Activated CD4-positive, alpha-beta T cell treated with anti-CD3 and anti-CD28 coated beads, Interleukin-2, amount 50 U/mL, for 24 hours (primary cell): ENCODE measurements at places on chromosomes 3 and 15.
A peak's percentile ranks its signal among the peaks of the same experiment; 100 is the strongest.

DNA sequence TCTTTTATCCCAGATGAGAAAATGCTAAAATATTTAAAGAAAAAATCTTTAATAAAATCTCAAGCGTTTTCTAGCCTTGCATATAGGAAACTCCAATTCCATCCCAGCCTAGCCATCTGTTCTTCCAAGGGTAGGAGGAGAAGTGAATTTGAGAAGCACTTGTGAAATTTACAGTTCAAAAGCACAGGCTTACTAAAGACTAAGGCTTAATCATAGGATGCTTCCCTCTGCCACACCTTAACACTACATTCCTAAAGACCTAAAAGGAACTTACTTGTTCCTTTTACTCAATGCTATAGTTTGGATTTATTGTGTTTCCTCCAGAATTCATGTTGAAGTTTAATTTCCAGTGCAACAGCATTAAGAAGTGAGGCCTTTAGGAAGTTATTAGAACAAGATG is 764.8 kb upstream of the CADM2 start:
- DNase-seq: no peak

DNA sequence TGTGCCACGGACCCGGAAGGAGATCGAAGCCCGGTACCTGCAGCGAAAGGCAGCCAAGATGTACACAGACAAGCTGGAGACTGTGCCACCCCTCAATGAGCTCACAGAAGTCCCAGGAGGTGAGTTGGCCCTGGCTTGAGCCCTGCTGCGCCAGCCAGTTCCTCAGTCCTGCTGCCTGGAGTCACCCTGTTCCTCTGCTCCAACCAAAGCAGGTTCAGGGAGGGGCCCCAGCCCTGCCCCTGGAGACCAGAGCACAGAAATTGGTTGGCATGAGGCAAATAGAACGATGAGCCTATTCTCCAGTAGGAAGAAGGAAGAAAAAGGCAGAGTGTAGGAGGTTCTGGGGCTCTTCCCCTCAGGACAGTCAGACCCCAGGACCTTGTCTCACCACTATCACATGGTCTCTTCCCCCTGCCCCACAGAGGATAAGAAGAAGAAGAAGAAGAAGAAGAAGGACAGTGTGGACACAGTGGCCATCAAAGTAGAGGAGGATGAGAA is 8.0 kb downstream of the TMIE start:
- DNase-seq: no peak

GRCh38 chr3:149657321-149657925 is 402 bp downstream of the WWTR1 start:
- DNase-seq: no peak

DNA sequence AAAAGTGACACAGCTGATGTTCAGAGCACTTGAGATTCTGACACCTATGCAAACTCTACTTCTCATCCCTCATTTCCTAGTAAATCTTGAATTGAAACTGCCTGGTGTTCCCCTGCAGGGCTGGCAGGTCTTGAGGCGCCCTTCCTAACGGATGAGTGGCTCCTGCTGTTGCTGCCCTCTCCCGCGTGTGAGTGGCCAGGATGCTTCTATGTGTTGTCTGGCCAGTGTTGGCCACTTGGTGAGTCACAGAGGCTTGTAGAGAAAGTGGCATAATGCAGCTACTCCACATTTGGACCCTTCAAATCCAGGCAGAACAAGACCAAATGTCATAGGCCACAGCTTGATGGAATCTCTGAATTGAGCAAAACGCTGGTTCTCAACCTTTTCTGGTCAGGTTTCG is 63.6 kb downstream of the MOBP start:
- no peak for DNase-seq

GRCh38 chr3:62261121-62261520 is 112.2 kb downstream of the FEZF2 start:
- DNase-seq: no peak

DNA sequence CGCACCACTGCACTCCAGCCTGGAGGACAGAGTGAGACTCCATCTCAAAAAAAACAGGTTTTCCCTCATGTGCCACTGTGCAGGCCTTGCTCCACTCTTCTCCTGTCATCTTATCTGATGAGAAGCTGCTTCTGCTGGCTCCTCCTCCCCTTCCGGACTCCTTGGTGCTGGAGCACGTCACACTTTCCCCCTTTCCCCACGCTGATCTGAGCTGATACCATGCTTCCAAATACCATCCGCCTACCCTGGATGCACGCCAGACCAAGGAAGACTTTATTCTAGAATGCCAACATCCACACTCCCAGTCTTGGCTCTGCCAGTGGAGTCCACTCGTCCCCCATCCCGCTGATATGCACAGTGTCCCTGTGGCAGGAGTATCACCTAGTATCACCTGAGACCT is 31.3 kb downstream of the HOMER2 start:
- DNase-seq: no peak

GRCh38 chr3:16349986-16350596 is 85.1 kb downstream of the OXNAD1 start:
- DNase-seq: no peak

- no peak for DNase-seq
These were observed 138.3 kb downstream of the CCNL1 start for GRCh38 chr3:157021679-157022078.

- peak; percentile 28 for DNase-seq
These were observed 731 bp downstream of the FYTTD1 start for GRCh38 chr3:197750396-197750831.

DNA sequence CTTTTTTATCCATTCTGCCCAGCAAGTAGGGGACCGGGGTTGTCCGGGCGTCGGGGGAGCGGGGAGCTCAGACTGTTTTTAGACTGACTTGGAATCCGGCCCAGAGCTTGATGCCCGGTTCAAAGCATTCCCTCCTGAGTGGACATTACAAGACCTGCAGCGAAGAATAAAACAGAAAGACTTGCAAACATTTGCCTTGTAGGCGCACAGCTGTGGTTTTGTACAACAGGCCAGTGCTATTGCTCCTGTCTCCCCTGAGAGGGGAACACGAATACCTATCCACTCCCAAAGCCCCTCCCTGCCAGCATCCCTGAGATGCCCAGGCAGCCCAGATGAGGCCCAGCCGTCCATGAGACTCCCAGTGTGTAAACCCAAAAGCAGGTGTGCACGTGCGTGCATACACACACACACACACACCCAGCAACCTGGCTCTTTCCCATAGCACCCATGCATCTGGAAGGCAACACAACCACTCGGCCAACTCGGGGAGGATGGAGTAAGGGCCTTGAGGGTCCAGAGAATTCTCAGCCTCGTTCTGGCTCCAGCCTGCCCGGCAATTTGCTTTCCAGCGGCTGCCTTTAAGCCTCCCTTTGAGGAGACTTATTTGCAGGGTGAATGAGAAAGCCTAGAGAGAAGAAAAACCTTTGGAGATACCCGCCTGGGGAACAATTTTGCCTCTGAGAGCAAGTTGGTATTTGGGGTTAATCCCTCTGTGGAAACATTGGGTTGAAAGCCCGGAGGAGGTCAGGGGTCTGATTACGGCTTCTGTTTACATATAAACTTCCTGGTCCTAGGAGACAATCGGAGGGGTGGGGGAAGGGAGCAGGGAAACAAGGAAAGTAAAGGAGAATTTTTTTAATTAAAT is 161.0 kb upstream of the HES1 start:
- no peak for DNase-seq

- DNase-seq: no peak
These were observed 38.9 kb downstream of the SLCO3A1 start for GRCh38 chr15:91892436-91892835.

DNA sequence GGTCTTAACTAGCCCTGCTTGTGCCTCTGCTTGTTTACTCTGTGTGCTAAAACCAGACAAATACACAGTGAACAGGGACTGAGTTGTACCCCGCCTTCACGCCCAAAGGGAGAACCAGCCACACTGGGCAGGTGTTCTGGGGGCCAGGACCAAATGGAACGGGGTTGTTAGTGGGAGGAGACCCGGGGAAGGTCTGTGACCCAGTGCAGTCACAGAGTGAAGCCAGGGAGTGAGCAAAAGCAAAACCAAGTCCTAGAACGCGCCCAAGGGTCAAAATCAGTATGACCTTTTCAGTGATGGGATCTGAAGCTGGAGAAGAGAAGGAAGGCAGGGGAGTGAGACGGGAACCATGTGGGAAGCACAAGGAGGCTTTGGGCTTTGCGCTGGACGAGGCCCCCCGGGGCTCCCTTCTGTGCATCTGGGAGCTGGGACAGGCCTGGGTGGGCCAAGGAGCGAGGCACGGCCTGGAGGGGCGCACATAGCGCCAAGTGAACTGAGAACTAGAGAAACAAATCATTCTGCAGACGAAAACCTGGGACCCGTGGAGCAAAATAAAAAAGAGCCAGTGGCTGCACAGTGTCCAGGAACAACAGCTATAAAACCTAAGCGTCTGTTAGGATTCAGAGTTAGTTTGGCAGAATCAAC is 78.3 kb upstream of the ALDH1A3 start:
- no peak for DNase-seq

GRCh38 chr15:73732930-73733329 is 20.2 kb downstream of the INSYN1 start:
- no peak for DNase-seq

GRCh38 chr3:181487236-181487978 is 224.3 kb upstream of the SOX2 start:
- no peak for DNase-seq

DNA sequence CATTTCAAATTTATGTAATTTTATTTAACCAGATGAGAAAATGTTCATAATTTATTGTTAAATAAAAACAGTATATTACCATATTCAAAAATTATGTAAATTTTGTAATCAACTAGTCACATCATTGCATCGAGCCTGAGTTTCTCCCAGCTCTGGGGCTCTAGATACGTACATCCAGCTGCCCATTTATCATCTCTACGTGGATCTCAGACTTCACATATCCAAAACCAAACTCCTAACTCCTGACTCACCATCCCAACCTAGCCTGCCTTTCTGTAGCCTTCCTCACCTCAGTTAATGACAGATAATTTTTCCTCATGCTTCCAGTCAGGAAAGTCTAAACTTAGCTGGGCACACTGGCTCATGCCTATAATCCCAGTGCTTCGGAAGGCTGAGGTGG is 194.8 kb downstream of the SSR3 start:
- no peak for DNase-seq

- no peak for DNase-seq
These were observed 64.4 kb downstream of the TRIM71 start for GRCh38 chr3:32882189-32882588.

GRCh38 chr3:176920766-176921160 is 276.5 kb downstream of the TBL1XR1 start:
- no peak for DNase-seq

DNA sequence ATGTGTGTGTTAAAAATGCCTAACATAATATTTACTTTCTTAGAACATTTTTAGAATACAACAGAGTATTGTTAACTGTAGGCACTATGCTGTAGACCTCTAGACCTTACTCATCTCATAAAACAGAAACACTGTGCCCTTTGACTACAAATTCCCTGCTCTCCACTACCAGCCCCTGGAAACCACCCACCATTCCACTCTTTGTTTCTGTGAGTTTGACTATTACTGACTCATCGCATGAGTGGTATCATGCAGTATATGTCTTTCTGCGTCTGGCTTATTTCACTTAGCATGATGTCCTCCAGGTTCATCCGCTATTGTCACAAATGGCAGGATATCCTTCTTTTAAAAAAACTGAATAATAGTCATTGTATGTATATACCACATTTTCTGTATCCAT is 216.7 kb upstream of the CFAP20DC start:
- no peak for DNase-seq

- no peak for DNase-seq
These were observed 196.2 kb upstream of the CFAP20DC start for GRCh38 chr3:59245859-59246501.

- no peak for DNase-seq
These were observed 74.6 kb upstream of the TSC22D2 start for GRCh38 chr3:150333477-150333876.

- no peak for DNase-seq
These were observed 328.3 kb downstream of the OXSM start for GRCh38 chr3:26118165-26118564.

GRCh38 chr15:53328341-53328740 is 431.1 kb downstream of the WDR72 start:
- DNase-seq: no peak

DNA sequence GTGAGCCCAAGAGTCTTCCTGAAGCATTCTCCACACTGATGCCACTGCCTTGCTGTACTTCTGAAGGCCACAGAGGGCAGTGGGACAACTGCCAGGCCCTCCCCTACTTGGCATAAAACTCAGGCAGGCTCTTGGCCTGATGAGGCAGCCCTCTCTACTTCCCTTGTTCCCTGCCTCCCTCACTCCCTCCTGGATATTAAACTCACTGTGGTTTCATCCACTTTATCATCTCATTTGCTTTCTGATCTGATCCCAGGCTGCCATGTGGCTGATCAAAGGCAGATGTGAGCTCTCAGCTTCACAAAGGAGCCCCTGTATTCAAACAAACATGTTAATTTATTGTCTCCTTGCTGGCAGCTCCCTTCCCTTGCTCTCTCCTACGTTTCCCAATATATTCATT is 533.5 kb downstream of the IGSF11 start:
- DNase-seq: no peak

DNA sequence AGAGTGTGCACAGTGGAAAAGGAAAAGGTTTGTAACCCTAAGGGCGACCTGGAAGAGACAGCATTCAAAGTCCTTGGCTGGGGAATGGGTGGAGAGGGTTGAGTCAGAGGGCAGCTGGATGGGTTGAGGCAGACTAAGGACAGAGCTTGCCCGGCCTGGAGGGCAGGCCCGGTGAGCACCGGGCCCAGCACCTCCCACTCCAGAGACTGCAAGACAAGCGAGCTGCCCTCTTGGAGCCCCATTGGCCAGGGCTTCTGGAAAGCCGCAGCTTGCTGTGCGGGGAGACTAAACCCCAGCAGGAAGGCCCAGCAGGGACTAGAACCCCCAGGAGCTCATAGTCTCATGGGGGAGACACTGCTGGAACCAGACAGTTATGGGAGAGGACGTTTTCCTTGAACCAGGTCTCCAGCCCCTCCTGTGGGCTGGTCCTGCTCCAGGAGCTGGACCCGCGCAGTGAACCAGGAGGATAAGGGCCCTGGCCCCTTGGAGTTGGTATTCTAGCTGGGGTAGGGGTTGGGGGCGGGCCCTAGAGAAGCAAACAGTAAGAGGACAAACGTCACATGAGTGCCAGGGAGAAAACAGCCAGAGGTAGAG is 59.1 kb downstream of the RGMA start:
- DNase-seq: no peak

GRCh38 chr3:19347671-19348070 is 199.4 kb downstream of the KCNH8 start:
- no peak for DNase-seq

DNA sequence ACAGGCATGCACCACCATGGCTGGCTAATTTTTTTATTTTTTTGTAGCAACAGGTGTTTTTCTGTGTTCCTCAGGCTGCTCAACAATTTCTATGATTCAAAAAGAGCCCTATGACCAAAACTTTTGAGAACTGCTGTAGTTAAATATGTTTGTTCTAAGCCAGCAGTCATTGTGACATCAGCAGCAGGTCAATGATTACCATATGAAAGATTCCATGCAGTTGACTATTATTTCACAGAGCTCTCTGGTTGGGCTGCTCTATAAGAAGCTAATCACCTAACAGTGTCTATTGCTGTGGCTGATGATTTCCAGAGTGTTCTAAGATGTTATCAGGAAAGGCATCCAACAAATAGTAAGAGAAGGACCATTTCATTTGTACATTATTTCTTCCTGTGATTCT is at the start of gene CCDC54:
CCDC54 (plus strand) TSS at position 289 of the 400 bp plus-strand sequence. CDS start 149 bp downstream, outside the sequence.
- DNase-seq: no peak

GRCh38 chr3:178645503-178645902 is 109.3 kb downstream of the KCNMB2 start:
- no peak for DNase-seq
